ENCODE measurements at places on chromosomes 13 and 19.
A peak's percentile ranks its signal among the peaks of the same experiment; 100 is the strongest.

- no peak for DNase-seq
These were observed 102.9 kb downstream of the SHISA2 start for GRCh38 chr13:25948910-25949309.

- peak; percentile 17 for DNase-seq
These were observed 764 bp downstream of the UPF1 start for GRCh38 chr19:18832306-18833140.

DNA sequence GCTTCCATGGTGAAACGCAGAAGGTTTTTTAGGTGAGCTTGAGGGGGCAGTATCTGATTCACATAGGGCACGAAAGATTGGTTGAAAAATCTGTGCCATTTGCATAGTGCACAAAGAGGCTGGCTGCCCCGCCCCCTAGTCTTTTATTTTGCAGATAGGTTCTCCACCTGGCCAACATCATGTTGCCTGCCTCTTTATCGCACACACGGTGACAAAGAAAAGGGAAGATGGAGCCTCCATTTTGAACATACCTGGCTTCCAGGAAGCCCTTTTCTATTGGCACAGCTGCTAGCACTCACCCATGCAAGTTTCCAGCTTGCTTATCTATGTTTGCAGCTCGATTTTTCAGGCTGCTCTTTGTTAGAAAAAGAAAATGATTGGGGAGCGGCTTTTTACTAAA is 316.2 kb upstream of the KLHL1 start:
- no peak for DNase-seq

DNA sequence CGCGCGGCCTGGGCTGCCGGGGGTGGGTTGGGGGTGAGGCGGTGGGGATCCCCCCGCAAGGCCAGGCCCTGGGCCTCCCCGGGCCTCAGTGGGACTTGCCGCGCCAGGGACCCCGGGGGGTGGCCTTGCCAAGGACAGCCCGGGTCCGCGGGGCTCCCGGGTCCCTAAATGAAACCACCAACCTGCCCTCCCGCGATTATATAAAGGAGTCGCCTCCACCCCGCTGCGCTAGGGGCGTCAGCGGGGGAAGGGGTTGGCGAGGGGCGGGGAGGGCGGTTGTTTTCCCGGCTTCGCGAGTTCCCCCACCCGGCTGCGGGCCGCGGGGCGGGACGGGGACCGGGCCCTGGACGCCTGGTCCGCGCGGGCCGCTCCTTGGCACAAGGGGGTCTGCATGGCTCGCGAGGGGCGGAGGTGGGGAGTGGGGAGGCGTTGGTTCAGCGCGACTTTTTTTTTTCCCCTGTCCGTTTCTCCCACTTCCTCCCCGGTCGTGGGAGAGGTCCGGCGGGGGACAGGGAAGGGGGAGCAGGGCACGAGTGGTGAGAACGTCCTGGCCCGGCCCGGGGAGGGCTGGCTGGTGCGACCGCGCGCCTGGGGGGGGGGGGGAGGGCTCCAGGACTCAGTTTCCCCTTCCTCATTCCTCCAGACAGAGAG is 822 bp upstream of the ZBTB7A start:
- no peak for DNase-seq

DNA sequence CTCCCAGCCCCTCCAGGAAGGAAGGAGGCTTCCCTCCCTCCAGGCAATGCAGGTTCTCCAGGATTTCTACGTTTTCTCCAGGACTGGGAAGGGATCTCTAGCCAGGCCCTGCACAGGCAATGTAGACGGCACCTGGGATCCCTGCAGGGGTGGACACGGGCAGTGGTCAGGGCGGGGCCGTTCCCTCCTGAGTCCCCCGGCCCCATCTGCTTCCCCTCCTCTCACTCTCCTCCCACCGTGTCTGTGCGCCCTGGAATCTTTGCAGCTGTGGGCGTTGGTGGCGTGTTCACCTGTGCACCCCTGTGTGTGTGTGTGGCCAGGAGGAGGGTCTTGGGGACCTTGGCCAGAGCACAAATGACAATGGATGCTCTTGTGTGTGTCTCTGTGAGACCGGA is 10.0 kb downstream of the NRTN start:
- no peak for DNase-seq

- no peak for DNase-seq
These were observed 77.1 kb downstream of the SACS start for GRCh38 chr13:23356368-23356767.

GRCh38 chr19:12834976-12835757 is 788 bp upstream of the RTBDN start:
- DNase-seq, result peak; percentile 70

DNA sequence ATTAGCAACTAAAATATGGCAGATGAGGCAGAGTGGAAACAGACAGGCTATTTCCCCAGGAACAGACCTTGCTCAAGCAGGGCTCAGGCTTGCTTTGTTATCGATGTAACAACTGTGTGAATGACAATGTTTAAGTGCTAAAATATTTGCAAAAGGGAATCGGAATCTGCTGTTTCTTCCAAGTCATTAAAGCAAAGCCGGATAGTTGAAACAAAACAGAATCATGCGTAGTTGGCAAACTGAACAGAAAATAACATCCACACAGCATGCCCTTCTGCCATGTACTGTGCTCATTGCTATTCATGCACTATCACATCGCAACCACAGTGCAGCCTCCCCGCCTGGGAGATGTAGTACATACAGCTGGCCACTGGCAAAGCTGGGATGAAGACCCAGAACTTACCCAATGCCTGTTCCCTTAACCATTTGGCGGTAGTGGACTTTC is 799.1 kb downstream of the DIAPH3 start:
- DNase-seq, result no peak
